ENCODE measurements at places on chromosomes 2 and 18.
A peak's percentile ranks its signal among the peaks of the same experiment; 100 is the strongest.

DNA sequence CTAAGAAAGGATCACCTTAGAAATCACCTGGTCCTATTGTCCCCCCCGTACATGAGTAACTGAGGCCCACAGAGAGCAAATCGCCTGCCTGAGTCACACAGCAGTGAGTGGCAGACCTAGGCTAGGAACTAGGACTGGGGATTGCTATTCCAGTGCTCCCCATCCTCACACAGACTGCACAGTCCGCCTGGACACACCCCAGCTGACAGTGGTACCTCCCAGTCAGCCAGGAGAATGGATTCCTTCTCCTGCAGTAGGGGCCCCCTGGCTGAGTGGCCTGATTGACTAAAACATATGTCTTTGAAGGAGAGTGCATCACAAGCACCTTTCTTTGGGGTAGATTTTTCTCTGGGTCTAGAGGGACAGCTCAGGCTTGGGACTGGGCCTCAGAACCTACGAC is 32.4 kb upstream of the SLC35F6 start:
- DNase-seq, result no peak

- no peak for DNase-seq
These were observed 9.4 kb upstream of the CEP68 start for GRCh38 chr2:65046633-65047407.

GRCh38 chr2:220451438-220451837 is 824.0 kb downstream of the SLC4A3 start:
- no peak for DNase-seq

DNA sequence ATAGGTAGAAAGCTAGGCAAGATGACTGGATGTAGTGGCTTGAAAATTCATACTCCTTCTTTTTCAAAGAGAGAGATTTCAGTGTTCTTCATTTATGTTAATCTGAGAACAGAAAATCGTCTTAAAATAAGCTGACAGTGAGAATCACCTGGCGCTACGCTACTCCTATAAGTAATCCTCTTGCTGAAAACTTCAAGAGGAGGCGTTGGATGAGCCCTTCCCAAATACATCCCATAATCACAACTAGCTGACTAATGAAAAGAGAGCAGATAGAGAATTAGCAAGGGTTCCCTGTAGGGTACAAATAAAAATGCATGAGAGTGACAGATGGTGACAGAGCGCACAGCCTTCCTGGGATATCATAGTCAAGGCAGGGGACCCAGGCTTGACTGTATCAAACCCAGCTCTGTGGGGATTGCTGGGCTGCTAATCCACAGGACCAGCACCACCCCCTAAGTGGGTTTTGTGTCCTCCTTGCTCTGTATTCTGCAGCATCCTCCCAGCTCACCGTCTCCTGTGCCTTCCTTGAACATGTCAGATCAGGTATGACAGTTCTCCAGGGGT is 280.2 kb downstream of the SP3 start:
- DNase-seq, result no peak

DNA sequence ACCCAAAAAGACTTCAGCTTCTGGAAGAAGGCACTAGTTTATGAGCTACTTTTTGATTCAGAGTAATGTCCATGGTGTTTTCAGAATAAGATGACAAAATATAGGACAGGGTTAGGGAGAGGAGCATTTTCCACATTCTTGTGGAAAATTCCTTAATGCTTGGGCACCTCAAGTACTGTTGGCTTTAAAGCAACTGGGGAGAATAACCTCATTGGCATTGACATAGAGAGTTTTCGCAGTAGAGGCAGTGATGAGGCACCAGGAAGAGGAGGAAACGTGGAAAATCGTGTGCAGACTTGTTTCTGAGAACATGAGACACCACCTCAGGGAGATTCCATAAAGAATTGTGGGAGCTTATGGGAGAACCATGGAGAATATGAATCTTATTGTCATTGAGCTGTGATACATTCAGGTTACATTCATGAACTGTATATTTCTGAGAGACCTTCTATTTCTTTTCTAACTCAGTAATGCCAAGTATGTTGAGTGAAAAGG is 929.0 kb upstream of the NRXN1 start:
- no peak for DNase-seq

- no peak for DNase-seq
These were observed 67.4 kb downstream of the POLE4 start for GRCh38 chr2:75025633-75026380.

- no peak for DNase-seq
These were observed 329.7 kb upstream of the ZEB2 start for GRCh38 chr2:144849612-144850011.

GRCh38 chr2:102603904-102604303 is 15.4 kb upstream of the SLC9A2 start:
- DNase-seq, result peak; percentile 30

DNA sequence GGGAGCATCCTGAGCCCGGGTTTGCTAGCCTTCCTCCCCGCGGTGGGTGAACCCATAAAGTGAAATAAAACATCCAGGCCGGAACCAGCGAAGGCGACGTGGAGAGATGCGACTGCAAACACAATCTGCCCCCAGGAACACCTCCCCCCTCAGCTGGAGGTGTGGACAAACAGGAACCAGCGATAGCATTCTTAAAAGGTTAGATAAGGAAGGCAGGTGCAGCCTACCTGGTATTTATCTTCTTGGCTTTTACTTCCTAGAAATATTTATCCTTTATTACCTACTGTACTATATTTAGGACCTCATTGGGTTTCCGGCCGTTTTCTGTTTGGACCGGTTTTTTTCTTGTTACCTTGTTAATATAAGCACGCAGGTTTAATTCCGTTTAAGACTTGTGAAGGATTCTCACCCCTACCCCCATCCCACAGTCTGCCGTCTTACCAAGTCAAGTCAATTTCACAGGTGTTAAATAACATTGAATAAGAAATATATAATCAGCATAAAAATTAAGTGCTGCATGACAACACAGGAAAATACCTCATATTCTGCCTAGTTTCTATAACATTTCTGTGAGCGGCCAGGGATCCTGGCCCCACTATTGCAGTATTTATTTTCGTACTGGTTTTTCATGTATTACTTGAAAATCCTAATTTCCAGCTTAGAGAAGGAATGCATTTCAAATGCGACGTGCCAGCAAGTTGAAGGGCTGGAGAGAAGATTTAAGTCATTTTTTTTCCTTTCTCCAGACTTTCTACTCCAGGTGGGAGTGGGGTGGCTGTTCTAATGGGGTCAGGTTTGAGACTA is 224.0 kb upstream of the ID2 start:
- no peak for DNase-seq

- DNase-seq, result no peak
These were observed 58.7 kb upstream of the B3GNT2 start for GRCh38 chr2:62136956-62137830.

DNA sequence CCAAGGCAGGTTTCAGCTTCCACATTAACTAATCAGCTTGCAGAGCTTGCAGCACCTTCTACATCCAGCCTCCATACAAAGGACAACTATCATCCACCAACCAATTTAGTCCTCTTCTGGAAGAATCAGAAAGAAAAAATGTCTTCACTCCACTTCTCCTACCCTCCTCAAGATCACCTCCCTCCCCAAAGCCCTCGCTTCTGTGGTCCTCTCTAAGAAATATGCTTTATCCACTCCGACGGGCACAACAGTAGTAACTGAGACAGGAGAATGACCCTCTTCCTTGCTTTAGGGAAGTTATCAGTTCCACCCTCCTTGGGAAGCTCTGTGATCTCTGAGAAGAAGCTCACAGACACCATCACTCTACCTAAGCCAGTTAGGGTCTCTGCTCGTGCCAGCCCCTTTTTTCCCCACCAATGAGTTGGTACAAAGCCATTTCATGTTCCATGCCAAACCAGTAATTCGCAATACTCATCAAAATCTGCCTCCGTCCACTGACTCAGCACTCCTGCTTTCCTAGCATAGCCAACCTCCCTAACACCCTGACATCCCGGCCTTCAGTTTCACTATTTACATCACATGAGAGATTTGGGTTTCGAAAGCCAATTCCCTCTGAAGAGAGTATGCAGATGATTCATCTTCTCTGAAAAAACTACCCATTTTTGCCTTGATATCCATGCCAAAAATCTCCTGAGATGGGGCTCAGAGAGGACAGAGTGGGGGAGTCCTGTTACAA is 114.1 kb upstream of the PKDCC start:
- no peak for DNase-seq

- DNase-seq, result peak; percentile 55
These were observed 293.9 kb upstream of the SYT4 start for GRCh38 chr18:43571078-43571689.

DNA sequence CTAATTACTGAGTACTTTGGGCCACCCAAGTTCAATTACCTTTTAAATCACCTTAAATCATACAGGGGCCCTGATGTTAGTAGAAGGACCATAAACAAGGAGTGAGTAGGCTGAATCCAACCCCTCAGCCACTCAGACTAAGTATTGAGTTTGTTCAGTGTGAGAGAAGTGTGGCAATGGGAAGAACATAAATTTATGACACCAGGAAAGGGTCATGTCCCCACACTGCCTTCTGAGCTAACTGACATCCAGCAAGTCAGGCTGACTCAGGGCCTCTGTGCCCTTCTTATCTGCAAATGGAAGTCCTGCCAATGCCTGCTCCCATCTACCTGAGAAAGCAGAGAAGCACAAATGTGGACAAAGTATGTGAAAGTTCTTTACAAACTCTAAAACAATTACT is 12.9 kb downstream of the PLEKHM3 start:
- DNase-seq, result no peak

- DNase-seq, result no peak
These were observed 147.8 kb upstream of the FHL2 start for GRCh38 chr2:105546628-105546974.

DNA sequence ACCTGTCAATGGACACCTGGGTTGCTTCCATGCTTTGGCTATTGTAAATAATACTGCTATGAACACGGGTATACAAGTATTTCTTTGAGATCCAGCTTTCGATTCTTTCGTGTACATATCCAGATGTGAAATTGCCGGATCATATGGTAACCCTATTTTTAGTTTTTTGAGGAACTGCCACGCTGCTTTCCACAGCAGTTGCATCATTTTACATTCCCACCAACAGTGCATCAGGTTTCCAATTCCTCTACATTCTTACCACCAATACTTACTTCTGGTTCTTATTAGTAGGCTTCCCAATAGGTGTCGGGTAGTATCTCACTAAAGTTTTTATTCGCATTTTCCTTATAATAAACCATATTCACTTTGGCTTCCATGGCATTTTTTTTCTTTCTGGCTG is 69.6 kb downstream of the PID1 start:
- no peak for DNase-seq
